ENCODE measurements at places on chromosomes 11 and 22.

DNA sequence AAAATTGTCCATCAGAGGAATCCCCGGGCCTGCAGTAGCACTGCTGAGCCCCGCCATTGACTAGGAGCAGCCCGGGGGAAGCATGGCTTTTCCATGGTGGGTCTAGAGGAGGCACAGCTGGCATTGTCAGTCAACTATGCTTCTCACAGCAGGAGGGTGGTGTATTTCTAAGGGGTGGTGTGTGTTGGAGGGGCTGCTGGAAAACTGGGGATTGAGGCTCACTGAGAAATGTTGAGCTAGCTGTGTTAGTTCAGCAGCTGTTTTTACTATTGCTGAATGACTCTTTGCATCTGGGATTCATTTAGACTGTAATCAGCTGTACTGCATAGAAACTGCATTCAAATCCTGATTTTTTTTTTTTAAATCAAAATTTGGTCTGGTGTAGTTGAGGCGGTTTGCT, 5.6 kb downstream of the DDX10 start:
- peaks cover 10% of the 10 kb centered on the region for H3K4me1 ChIP-seq
- no peaks in the 10 kb centered on the region for H3K36me3 ChIP-seq
- no peak for DNase-seq
- no peak overlapping the region for H3K27ac ChIP-seq
- H3K4me3 ChIP-seq, result no peak overlapping the region
- H3K27me3 ChIP-seq, result no peaks in the 10 kb centered on the region

DNA sequence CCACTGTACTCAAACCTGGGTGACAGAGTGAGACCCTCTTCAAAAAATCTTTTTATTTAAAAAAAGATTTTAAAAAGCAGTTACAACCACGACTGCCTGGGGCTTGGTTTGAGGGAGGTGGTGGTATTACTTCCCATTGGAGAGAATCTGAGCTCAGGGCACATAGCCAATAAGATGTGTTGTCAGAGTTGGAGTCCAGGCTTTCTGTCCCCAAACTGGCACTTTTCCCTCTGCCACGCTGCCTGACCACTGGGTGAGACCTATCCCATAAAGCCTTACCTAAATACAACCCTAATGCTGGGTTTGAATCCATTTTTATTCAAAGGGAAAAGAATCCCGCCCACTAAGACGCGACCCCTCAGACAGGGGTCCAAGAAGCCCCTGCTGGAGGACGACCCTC, 11.5 kb downstream of the CHADL start:
- H3K27ac ChIP-seq, result no peak overlapping the region
- no peak overlapping the region for H3K4me3 ChIP-seq
- no peaks in the 10 kb centered on the region for H3K27me3 ChIP-seq

- H3K36me3 ChIP-seq, result peaks cover 1% of the 10 kb centered on the region
- H3K4me1 ChIP-seq, result no peaks in the 10 kb centered on the region
- no peak for DNase-seq
- no peak overlapping the region for H3K27ac ChIP-seq
Observed at GRCh38 chr11:115362997-115363396, 141.2 kb downstream of the CADM1 start.

GRCh38 chr11:20762116-20762844, 92.9 kb downstream of the NELL1 start:
- no peaks in the 10 kb centered on the region for H3K36me3 ChIP-seq
- no peak overlapping the region for H3K27ac ChIP-seq
- no peak for DNase-seq
- H3K4me1 ChIP-seq, result no peaks in the 10 kb centered on the region

DNA sequence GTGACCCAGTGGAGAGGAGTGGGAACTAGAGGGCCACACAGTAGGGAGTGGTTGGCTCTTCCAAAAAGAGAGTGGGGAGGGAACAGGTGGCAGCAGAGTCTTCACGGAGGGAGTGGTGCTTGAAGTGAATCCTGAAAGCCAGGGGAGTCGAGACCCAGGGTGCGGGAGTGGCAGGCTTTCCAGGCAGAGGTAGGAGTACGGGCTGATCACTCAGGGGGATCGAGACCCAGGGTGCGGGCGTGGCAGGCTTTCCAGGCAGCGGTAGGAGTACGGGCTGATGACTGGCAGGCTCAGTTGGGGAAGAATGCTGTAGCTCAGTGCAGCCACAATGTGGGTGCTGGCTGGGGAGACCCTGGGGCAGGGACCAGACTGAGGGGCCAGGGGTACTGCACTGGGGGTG, 148.2 kb downstream of the TBC1D22A start:
- H3K4me3 ChIP-seq, result no peak overlapping the region
- no peak for DNase-seq
- H3K36me3 ChIP-seq, result peaks cover 9% of the 10 kb centered on the region
- no peaks in the 10 kb centered on the region for H3K4me1 ChIP-seq
- H3K27me3 ChIP-seq, result no peaks in the 10 kb centered on the region
- no peak overlapping the region for H3K27ac ChIP-seq

DNA sequence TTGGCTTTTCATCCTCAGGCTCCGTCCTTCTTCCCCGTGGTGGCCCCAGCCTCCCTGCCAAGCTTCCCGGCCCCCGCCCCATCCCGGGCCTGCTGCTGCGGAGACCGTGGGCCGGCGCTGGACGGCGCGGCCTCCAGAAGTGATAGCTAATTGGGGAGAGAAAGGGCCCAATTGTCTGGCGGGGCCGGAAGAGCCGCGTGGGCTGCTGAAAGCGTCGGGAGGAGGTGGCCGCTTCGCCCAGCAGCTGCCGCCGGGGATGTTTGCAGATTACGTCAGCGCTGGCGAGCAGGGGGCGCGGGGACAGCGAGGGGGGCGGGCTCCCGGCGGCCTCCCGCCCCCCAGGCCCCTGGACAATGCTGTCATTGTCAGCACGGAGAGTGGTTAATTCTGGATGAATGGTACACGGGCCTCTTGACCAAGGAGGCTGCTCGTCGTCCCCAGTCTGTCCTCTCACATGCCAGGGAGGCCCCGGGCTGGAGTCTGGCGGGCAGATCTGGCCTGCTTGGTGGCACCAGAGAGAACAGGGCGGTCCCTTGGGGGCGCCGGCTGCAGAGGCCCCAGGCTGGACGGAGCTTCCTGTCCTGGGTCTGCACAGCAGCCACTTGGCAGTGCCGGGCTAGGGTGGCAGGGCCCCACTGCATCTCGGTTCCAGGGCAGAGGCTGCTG, 1.6 kb downstream of the SMIM38 start:
- peaks cover 3% of the 10 kb centered on the region for H3K4me1 ChIP-seq
- no peaks in the 10 kb centered on the region for H3K36me3 ChIP-seq
- no peak overlapping the region for H3K27ac ChIP-seq
- no peak overlapping the region for H3K4me3 ChIP-seq
- H3K27me3 ChIP-seq, result no peaks in the 10 kb centered on the region
- no peak for DNase-seq
